ENCODE measurements at places on chromosomes 6 and 20.

DNA sequence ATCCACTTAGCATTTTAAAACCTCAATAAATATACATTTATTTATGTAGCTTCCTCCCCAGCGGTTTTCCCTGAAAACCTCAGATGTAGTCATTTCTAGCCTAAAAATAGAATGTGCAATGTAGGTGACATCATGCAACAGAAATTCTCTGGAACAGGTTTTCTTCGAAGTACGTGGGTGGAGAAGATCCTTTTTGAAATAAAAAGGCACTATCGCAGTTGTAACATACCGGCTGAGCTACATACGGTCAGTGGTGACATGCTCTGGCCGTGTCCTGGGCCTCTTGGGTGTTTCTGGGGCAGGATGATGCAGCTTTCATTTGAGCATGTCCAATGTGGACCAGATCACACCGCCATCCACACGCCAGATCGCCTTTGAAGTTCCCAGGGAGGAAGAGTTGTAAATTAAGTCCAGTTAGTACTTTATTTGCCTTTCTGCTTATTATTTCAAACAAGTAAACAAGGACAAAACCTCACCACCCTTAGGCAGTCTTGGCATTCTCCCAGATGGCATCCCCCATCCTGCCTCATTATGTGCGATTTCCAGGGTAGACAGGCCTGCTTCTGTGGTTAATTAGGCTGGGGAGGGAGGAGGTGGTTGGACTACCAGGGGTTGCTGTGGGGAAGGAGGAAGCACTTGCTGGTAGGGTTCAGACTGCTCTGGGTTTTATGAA lies 109.5 kb upstream of the CLDN20 start:
- DNase-seq, result peak; percentile 60

DNA sequence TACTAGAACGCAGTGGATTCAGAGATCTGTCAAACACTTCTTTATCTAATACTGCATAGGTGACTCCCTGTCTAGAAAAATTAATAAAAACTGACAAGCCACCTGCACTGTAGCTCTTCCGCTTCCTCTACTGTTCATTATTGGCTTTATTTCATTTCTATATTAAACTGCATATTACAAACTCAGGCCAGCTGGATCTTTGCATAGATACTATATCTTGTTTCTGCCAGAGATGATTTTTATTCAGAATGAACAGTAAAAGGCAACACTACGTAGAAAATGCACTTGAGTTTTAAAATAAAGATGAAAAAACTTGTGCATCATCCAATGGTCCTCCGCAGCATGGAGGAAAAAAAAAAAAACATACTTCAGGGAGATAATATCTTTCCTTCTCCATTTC lies 508.3 kb downstream of the PRKN start:
- no peak for DNase-seq

DNA sequence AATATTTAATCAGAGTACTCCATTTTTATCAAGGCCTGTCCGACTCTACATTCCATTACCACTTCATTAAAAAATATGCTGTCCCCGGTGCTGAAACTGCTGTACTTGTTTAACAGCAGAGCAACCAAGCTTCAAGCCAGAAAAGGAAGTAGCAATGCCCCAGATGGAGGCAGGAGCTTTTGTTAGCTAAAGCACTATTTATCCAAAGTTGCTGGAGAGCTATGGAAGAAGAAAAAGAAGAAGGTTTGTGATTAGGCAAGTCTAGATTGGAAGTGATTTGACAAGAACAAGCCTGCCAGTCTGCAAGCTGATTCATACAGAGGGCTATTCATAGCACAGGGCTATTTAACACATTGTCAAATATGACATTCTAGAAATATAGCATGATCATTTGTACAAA lies 160.9 kb upstream of the SPTLC3 start:
- no peak for DNase-seq

DNA sequence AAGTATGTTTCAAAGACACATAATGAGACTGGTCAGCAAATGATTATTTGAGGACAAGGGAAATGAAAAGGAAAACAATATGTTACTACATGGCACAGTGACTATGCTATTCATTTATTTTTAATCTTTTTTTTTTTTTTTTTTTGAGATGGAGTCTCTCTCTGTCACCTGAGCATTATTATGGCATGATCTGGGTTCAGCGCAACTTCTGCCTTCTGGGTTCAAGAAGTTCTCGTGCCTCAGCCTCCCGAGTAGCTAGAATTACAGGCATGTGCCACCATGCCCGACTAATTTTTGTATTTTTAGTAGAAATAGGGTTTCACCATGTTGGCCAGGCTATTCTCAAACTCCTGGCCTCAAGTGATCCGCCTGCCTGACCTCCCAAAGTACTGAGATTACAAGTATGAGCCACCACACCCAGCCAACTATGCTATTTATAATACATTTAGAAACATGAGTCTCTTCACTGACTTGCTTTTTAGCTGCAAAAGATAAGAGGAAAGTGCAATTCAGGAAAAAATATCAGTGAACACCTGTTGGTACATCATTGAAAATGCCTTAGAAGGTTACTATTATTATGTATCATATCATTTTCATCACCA lies 3.4 kb downstream of the CALHM4 start:
- no peak for DNase-seq

- no peak for DNase-seq
These were observed 65.3 kb downstream of the AIG1 start for GRCh38 chr6:143125864-143126573.

DNA sequence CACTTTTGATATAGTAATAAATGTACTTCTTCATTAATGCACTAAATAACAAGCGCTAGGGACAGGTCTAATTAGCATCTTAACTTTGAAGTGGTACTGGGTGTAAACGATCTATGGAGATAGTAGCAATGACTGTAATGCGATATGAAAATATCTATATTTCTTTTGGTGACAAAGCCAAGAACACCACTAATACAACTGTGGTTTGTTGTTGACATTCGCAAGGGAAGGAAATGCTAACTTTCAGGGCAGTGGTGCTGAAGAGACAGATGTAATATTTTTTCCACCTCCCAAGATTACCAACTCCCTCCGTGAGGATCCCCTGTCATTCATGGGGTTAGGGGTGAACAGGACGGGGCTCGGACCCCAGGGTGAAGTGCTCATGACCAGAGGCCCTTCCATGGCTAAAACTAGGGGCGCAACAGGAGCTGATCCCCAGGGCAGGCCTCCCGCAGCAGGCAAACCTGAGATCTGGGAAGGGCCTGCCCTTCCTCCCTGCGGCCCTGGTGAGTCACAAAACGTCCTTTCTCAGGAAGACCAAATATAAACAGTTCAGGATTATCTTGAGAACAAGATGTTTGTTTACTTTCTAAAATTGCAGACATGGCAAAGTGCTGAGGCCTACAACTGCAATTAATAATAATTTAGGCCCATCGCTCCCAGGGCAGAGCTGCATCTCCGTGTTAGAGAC lies 65.0 kb upstream of the TOX2 start:
- DNase-seq, result no peak

- no peak for DNase-seq
These were observed 100.6 kb downstream of the RAMACL start for GRCh38 chr6:166485651-166486535.

GRCh38 chr20:11436113-11436905 lies 481.4 kb upstream of the BTBD3 start:
- peak; percentile 25 for DNase-seq

DNA sequence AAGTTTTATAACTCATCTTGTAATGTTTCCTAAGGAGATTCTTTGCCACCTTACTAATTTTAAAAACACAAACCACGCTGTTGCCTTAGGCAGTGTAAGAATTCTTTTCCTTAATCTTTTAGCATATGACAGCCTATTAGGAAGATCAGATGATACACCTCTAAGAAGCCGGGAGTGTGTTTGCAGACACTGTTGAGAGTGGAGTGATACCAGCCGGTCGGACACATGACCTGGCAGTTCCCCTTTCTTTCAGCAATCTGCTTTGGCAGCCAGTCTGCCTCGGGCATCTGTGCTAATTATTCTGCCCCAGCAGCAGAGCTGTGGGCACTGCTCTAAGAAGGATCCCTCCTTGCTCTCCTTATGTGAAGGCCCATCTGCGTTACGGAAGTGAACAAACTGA lies 50.9 kb downstream of the PLCB4 start:
- peak; percentile 28 for DNase-seq

DNA sequence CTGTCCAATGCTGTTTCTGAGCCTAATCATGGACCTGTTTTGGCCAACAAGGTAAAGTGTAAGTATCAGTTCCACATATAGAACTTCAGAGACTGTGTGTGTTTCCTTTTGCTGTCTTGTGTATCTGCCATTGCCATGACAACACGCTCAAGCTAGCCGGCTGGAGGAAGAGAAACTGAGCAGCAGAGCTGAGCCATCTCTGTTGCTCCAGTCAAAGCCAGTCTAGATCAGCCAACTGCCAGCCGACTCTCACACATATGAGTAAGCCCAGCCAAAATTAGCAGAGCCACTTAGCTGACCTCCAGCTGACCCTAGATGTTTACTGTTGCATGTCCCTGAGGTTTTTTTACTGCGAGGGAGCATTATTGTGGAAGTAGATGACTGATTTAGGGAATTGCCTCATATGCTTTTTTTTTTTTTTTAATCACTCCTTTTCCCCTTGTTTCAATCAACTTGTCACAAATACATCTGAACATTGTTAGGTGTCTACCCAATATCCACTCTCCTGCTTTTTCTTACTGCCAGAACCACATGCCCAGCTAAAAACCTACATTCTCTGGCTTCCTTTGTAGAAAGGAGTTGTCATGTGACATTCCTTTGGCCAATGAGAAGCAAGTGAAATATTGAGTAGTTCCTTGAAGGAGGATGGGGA lies 304.3 kb upstream of the SUPT3H start:
- DNase-seq, result peak; percentile 98

GRCh38 chr20:17304774-17305173 lies 77.9 kb downstream of the PCSK2 start:
- no peak for DNase-seq

- DNase-seq, result peak; percentile 79
These were observed 35.9 kb downstream of the DUSP22 start for GRCh38 chr6:328136-328670.

- no peak for DNase-seq
These were observed 110.9 kb downstream of the GMDS start for GRCh38 chr6:2134554-2134953.

DNA sequence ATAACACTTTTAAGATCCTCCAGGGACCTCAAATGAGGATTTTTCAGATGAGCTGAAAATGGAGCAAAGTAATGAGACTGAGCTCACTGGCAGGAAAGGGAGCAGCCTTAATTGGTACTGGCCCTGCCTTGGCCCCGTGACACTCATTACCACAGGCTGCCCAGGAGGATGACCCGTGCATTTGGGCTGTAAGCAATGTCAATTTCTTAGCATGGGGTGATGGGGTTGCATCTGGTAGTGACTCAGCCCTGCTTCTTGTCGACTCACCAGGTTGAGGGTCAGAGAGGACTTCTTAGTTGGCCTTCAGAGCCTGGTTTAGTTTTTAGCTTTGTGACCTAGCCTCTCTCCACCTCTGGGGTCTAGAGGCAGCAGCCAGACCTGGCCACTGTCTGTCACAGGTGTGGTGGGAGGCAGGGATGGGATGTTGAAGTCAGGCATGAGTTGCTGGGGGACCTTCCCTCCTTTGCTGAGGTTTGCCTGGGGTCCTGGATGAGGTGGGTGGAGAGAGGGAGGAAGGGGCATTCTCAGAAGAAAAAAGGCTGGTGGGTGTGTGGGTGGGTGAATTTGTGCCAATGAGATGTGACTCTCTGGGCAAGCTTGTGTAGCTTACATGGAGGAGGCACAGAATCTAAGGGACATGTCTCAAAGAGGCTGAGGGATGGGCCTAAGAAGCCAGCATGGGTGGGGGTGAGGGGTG lies 25.9 kb upstream of the EPB41L1 start:
- DNase-seq, result peak; percentile 84

GRCh38 chr6:14770572-14770971 lies 475.3 kb upstream of the JARID2 start:
- no peak for DNase-seq

DNA sequence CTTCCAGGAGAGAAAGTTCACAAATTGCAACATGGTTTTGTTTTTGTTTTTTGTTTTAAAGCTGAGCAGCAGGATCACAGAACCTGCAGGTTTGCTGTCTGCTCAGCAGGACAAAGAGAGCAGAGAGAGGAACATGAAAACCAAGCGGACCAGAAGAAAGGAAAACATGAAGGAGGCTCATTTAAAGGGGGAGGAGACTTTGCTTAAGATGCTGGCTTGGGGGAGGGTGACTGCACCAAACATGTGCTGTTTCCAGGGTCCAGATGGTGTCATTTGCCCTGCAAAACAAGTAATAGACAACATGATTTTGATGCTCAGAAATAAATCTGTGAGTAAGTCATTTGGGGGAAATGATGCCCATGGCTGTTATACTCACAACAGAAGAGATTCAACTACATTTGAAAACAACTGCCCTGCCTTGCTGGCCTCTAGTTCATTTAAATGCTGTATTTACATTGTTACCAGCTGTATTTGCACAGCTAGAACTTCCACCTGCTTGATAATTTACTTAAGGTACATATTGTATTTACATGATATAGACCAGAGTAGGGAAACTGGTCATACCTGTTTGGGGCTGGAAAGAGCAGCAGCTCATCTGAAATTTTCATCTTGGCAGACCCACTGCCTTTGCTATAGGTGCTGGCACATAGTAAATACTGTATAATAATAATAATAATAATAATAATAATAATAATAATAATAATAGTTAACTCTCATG lies 32.2 kb upstream of the CHD6 start:
- DNase-seq, result no peak

DNA sequence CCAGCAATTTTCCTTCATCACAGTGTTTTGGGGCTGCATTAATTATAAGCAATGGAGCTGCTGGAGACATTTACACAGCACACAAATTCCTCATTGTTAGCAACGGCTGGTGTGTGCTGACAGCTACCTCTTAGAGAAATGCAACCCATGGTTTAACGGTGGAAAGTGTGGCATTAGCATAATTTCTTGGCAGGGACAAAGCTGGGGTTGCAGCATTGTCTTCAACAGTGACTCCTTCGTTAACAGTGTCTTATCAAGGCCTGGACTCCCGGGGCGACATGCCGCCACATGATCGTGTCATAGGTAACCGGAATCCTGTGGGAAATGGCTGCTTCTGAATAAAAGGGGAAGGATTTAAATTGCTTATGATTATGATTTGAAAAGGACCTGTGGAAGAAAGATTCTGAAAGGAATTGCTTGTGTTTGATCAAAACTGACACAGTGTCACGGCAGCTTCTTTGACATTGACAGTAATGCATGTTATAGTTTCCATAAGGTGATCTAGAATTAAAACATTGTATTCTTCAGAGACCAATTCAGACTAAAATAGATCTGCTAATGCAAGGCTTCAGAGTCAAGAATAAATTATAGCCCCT lies 128.0 kb downstream of the UST start:
- DNase-seq, result no peak

DNA sequence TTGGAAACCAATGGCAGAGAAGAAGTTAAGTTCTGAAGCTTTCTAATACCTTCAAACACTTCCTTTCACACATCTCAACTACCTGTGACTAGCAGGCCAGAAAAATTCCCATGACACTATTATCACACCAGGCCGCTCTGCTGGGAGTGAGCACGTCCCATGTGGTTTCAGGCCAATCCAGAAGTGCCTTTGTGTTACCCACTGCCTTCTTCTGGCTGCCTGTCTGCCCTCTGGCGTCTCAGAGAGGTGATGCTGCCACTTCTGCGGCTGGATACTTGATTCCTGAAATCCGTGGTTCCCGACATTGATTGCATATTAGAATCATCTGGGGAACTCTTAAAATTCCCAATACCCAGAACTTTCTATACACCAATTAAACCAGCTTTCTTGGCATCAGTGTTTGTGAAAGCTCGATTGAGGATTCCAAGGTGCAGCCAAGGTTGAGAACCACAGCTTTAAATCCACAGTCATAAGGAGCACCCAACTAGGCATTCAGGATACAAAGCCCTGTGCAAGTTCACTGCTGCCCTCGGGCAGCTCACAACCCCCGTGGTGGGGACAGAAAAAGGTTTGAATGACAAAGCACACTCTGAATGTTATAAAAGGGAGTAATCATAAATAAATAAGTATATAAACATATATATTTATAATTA lies 65.6 kb downstream of the STMND1 start:
- DNase-seq, result peak; percentile 1
